ENCODE measurements at places on chromosomes 6 and 20.

DNA sequence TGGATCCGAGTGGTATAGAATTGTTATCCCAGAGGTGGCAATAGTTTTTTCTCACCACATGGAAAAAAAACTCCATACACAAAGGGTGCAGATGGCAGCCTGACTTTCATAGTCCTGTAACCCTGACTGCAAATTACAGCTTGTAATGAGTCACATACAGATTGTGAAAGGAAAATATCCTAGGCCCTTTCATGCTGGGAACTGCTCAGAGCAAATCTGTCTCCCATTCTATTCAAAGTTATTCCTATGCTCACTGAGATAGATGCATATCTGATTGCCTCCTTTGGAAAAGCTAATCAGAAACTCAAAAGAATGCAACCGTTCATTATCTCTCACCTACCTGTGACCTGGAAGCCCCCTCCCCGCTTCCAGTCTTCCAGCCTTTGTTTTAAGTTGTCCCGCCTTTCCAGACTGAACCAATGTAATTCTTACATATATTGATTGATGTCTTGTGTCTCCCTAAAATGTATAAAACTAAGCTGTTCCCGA, 108.7 kb upstream of the MAP3K4 start:
- no peak for DNase-seq

GRCh38 chr6:2734488-2735166, 16.1 kb downstream of the MYLK4 start:
- no peak for DNase-seq

- no peak for DNase-seq
Measured at GRCh38 chr20:63492982-63493381, 5.9 kb downstream of the EEF1A2 start.

DNA sequence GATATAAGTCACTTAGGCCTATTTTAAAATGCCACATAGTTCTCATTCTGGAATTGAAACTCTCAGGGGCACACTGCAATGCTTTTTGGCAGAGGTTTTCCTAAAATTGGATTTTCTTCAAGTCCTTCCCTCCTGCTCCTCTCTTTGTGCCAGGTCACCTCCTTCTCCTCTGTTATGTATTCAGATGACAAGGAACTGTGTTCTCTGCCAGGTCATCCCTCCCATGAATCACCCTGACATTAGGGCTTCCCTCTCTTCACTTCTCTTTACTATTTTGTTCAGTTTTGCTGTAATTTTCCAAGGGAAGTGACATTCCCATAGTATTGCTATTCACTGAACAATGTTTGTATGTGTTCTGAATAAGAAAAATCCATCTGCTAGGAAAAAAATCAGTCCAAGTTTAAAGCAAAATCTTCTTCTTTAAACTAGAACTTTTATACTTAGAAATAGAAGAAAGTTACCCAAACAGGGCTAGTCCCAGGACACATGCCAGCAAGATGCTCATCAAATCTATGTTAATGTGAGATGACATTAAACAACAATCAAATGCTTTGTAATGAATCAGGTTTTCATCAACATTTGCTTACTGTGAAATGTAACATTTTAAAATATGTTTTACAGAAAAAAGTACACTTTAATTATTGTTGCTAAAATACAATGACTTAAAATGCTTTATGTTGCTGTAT, 461.1 kb downstream of the MMUT start:
- DNase-seq: no peak

DNA sequence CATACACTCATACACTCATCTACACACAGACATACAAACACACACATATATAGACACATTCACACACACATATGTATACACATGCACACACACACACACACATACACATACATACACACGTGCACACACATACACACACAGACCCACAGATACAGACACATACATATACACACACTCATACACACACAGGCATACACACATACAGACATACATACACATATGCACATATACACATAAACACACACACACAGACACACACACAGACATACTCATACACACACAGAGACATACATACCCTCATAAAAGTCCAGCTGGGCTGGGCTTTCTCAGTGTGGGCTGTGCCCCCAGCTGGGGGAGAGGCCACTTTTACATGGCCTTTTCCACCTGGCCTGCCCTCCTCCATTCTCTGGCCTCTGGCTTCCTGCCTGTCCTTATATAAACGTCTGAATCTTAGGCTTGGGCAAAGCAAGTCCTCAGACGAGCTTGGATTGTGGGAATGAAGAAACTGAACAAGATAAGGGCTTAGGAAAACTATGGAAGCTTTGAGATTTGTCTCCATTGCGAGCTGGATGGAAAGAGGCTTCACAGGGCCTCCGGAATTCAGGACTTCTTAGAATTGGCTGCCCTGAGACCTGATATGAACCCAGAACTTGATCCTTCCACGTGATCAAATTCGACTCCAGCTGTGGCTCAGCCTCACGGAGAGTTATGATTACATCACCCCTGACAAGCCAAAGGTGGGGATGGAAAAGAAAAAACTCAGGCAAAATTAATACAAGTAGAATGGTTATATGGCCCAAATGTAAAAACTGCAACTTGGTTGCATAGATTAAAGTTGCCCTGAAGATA, 22.5 kb upstream of the CST3 start:
- no peak for DNase-seq

GRCh38 chr6:117829594-117830319, 77.3 kb upstream of the SLC35F1 start:
- DNase-seq: no peak

DNA sequence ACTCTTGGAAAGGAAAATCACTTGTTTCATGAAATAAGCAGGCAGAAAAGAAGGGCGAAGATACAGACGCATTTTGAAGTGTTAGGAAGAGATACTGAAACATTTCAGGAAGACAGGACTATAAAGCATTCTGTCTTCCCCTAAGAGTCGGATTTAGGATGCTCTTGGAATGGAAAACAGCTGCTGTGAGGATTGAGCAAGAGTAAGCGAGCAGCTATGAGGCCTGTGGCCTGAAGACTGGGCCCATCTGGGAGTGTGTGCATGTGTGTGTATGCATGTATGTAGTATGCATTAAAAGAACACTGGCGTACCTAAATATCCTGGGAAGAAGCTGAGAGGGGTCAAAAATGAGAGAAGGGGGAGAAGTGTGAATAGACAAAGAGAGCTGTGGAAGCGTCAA, 83.6 kb downstream of the SIM1 start:
- DNase-seq: no peak

DNA sequence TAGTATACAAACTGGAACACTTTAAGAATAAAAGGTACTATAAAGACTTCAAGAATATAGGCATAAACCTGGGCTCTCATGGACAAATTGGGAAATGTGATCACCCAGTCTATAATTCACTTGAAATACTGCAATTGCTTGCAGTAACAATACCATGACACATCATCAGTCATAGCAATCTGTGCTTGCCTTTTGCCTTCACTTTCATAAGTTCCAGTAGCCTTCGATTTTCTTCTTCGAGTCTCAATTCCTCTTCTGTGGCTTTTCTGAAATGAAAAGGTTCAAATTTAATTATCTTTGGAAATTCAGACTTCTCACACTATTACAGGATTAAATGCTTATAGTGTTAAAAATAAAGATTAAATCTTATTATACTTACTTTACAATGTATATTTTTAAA, 96.3 kb upstream of the ZBTB24 start:
- DNase-seq: no peak

DNA sequence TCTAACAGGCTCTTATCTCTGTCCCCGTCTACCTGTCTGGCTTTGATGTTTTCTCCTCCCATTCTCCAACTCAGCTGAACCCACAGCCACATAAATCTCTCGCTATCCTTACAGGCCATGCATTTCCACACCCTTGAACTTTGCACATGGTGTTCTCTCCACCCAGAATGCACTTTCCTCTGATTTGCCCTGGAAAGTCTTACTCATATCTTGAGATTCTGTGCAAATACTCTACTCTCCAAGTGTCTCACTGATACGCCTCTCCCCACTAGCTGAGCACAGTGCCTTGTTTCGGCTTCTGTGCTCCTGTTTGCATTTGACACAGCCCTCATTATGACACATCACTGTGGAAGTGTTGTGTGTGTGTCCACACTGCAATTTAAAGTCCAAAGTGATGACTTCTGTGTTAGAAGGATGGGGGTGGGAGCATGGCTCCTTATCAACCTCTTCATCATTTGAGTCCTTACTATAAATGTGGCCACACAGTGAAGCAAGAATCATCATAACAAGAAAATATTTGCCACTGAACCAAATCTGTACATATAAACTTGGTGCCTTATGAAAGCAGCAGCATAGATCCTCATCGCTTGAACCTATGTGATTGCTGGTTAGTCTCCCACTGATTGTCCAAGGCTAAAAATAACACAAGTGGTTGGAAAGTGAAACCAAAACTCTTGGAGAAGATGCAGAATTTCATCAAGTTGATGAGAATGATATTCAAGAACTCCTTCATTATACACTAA, 5.5 kb upstream of the PRELID3B start:
- no peak for DNase-seq

DNA sequence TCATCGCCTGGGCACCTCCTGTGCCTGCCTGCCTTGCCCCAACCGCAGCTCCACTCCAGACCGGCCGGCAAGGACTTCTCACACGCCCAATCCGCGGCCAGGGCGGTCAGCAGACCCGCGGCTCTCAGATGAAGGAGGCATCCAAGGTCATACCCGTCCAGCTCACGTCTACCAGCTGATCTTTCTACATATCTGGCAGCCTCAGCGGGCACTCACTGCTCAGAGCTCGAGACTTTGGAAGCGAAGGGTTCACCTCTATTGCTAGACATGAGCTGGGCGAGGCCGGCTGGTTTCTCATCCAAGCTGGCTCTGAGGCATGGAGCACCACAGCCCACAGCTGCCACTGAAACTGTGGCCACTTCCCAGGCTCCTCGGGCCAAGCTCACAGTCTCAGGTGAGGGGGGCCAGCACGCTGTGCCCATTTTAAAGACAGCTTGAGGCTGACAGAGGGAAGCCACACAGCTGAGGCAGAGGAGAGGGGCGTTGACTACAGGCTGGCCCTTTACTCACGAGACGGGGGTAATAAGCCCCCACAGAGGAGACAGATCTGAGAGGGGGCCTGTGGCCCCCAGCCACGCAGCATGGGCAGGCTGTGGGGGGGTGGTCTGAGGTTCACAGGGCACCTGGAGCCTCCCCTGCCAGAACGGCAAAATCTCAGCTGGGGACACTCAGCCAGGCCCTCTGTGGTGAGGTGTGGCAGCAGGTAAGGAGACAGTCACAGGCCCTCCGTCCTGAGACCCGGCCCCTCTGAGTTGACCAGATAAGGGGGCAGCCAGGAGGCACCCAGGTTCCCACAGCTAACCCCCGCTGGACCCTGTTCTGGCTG, 2.0 kb downstream of the LAMA5 start:
- DNase-seq: no peak

DNA sequence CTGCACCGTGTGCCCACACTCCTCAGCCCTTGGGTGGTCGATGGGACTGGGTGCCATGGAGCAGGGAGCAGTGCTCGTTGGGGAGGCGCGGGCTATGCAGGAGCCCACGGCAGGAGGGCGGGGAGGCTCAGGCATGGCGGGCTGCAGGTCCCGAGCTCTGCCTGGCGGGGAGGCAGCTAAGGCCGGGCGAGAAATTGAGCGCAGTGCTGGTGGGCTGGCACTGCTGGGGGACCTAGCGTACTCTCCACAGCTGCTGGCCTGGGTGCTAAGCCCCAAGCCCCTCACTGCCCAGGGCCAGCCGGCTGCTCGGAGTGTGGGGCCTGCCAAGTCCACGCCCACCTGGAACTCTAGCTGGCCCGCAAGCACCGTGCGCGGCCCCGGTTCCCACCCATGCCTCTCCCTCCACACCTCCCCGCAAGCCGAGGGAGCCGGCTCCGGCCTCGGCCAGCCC, 55.9 kb upstream of the ECI2 start:
- DNase-seq: no peak

- peak; percentile 17 for DNase-seq
Measured at GRCh38 chr6:127302728-127303660, 36.3 kb downstream of the RNF146 start.

GRCh38 chr6:29941016-29941415, 1.3 kb upstream of the HLA-A start:
- no peak for DNase-seq

DNA sequence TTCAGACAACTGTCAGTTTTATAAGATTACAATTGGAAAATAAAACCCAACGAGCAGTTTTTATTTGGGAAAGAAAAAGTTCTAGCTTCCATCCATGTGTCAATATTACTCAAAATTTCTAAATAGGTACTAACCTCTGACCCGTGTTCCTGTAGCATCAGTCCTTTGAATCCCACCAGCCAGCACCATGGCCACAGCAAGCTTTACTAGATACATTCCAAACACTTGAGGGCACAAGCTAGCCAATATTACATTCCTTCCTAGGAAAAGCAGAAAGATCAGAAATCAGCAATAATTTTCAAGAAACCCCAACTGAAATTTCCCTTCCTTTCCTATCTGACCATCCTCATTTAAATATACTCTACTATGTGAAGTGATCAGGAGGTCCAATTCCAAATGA, 19.2 kb downstream of the ASF1A start:
- DNase-seq: no peak

GRCh38 chr6:43795421-43795820, 25.4 kb downstream of the VEGFA start:
- DNase-seq: no peak

GRCh38 chr6:38273325-38273724, 366.4 kb downstream of the BTBD9 start:
- no peak for DNase-seq

DNA sequence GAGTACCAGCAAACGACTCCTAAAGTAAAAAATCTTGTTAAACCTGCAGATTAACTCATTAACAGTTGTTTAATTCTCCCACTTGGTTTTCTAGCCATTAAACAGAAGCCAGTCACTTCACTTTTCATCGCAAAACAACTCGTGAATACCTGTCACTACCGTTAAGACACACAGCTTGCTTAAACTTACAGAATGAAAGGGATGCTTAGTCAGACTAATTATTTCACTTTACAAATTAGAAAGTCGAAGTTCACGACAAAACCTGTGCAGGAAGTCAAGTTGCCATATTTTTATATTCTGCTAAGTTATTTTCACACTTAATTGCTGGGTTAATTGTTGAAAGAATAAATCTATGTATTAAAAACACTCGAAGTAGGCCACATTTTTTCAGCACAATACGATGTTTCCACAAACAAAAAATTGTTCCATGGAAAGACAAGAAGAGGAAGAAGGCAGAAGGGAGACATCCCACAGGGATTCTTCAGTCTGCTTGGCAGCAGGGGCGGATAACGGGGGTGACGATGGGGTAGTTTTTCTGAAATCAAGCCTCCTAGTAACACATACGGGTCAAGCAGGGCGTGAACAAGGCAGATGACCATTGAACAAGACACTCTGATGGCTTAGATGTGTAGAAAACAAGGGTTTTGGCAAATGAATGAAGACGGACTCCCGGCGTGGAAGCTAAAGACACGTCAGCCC, 933 bp downstream of the SSR1 start:
- no peak for DNase-seq

GRCh38 chr20:7516621-7517111, 423.6 kb downstream of the HAO1 start:
- no peak for DNase-seq

All from activated T-cell treated with anti-CD3 and anti-CD28 coated beads for 1 hour (primary cell).